ENCODE measurements at places on chromosomes 3 and 15.

GRCh38 chr3:71444028-71444860 lies 139.3 kb downstream of the FOXP1 start:
- DNase-seq = peak; percentile 93
- H3K4me1 ChIP-seq = peaks cover 100% of the 10 kb centered on the region
- H3K27me3 ChIP-seq = no peaks in the 10 kb centered on the region
- peak overlapping the region; percentile 67 for H3K27ac ChIP-seq

- no peak for DNase-seq
- no peak overlapping the region for H3K4me3 ChIP-seq
- no peaks in the 10 kb centered on the region for H3K36me3 ChIP-seq
- no peaks in the 10 kb centered on the region for H3K4me1 ChIP-seq
- no peaks in the 10 kb centered on the region for H3K27me3 ChIP-seq
These were observed 643.2 kb downstream of the SQOR start for GRCh38 chr15:46278062-46278461.

DNA sequence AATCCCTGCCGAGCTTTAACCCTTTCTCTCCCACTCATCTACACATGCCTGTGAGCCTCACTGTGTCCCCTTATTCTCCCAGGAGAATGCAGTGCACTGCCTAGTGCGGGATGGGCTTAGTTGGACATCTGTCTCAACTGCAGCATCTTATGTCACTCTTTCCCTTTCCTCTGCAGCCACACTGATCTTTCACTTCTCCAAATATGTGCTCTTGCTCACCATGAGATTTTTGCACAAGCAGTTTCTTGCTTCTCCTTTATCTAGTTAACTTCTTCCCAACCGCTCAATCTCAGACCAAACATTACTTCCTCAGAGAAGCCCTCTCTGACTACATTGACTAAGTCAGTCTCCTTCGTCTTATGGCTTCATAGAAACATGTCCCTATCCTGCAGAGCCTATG lies 292.3 kb downstream of the KBTBD8 start:
- no peak overlapping the region for H3K4me3 ChIP-seq
- no peaks in the 10 kb centered on the region for H3K4me1 ChIP-seq
- no peak overlapping the region for H3K27ac ChIP-seq
- H3K27me3 ChIP-seq = no peaks in the 10 kb centered on the region
- no peak for DNase-seq

- no peaks in the 10 kb centered on the region for H3K36me3 ChIP-seq
- no peak overlapping the region for H3K4me3 ChIP-seq
- H3K27ac ChIP-seq = no peak overlapping the region
- no peaks in the 10 kb centered on the region for H3K27me3 ChIP-seq
- no peak for DNase-seq
These were observed 58.8 kb downstream of the CEMIP start for GRCh38 chr15:80838012-80838411.

DNA sequence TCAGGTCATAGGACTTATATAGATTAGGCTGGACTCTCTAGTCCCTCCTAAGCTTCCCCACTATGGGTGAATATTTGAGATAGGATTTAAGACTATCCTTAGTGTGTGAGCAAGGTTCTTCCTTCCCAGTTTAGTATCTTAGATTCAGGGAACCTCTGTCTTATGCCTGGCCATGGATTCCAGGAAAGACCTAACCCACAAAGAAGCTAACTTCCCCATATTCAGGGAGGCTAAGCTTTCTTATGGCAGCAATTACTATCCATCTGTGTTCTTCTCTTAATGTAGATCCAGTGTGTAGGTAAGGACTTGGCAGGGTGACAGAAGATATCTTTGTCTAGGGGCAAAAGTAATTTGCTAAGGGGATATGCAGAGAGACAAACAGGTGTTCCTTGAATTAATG lies 25.5 kb upstream of the PIK3R4 start:
- no peak overlapping the region for H3K4me3 ChIP-seq
- no peak for DNase-seq
- no peaks in the 10 kb centered on the region for H3K4me1 ChIP-seq

DNA sequence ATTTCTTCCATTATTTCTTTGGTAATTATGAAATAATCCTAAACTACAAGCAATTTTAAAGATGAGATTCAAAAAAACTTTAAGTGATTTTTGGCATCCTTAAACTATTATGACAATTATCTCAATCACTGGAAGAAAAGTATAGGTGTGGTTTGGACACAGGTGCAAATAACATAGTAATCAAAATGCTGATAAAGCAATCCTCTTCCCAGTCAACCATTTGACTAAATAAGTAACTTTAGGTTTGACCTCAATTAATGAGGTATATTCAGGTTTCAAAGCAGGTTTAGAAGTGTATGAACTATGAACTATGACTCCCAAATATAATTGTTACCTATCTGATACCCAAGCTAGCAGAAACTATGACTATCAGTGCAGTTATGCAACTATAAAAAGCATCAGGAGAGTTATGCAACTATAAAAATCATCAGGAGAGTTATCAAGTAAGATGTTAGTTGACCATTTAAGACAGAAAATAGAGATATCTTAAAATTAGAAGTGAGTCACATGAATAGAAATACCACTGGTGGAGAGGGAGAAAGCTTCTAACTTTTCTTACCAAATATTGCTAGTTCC lies 8.9 kb upstream of the CNTN3 start:
- no peak overlapping the region for H3K4me3 ChIP-seq
- no peaks in the 10 kb centered on the region for H3K27me3 ChIP-seq
- H3K4me1 ChIP-seq = no peaks in the 10 kb centered on the region
- no peak overlapping the region for H3K27ac ChIP-seq
- no peak for DNase-seq

DNA sequence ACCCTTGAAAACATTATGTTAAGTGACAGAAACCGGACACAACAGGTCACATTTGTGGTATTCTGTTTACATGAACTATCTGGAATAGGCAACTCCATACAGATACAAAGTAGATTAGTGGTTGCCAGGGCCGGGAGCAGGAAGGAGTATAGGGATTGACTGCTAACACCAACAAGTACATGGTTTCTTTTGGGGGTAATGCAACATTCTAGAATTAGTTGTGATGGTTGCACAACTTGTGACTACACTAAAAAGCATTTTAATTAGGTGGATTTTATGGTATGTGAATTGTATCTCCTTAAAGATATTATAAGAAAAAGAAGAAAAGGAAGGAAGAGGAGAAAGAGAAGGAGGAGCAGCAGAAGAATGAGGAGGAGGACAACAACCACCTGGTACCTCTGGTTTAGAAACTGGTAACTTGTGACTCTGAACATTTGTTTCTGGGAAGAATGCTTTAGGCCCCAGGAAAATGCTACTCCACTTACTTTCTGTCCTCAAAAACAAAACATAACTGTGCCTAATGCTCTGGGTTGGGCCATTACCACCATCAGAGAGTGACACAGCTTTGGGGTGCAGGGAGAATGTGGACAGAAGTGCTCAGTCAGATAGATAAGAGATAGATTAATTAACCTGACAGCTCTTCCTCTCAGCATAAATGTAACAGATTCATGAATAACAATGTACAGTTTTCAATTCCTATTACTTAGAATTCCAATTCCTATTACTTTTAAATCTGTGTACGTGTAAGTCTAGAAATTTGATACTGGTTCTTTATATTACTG lies 20.3 kb downstream of the SETMAR start:
- no peaks in the 10 kb centered on the region for H3K36me3 ChIP-seq
- no peak for DNase-seq
- H3K4me1 ChIP-seq = no peaks in the 10 kb centered on the region
- no peaks in the 10 kb centered on the region for H3K27me3 ChIP-seq
- H3K27ac ChIP-seq = no peak overlapping the region

GRCh38 chr3:36895496-36896409 lies 49.1 kb downstream of the TRANK1 start:
- peak overlapping the region; percentile 9 for H3K27ac ChIP-seq
- DNase-seq = no peak
- H3K36me3 ChIP-seq = peaks cover 50% of the 10 kb centered on the region

- H3K27me3 ChIP-seq = no peaks in the 10 kb centered on the region
- DNase-seq = no peak
- H3K36me3 ChIP-seq = no peaks in the 10 kb centered on the region
- no peak overlapping the region for H3K27ac ChIP-seq
- no peak overlapping the region for H3K4me3 ChIP-seq
- peaks cover 26% of the 10 kb centered on the region for H3K4me1 ChIP-seq
These were observed 6.0 kb upstream of the HERC1 start for GRCh38 chr15:63839722-63840121.

- H3K27ac ChIP-seq = no peak overlapping the region
- H3K4me1 ChIP-seq = peaks cover 19% of the 10 kb centered on the region
- H3K4me3 ChIP-seq = no peak overlapping the region
- H3K36me3 ChIP-seq = peaks cover 32% of the 10 kb centered on the region
- no peak for DNase-seq
These were observed 18.8 kb downstream of the B4GALT4 start for GRCh38 chr3:119221779-119222320.

GRCh38 chr3:185540695-185541094 lies 11.7 kb downstream of the LIPH start:
- H3K36me3 ChIP-seq = no peaks in the 10 kb centered on the region
- no peak overlapping the region for H3K4me3 ChIP-seq
- peaks cover 7% of the 10 kb centered on the region for H3K4me1 ChIP-seq

DNA sequence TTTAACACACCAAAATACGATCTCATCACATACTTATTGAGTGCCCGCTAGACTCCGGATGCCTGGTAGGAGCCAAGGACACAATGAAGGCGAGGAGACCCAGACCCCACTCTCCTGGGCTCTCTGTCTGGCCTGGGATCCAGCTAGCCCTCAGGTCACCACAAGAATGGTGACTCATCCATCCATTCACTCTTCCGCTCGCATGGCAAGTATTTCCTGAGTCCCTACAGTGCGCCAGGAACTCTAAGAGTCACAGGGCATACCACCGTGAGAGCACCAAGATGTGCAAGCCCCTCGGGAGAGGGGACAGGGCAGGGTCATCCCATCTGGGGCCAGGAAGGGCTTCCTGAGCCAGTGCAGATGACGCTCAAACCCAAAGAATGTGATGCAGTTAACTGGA lies 101.6 kb upstream of the PRR20G start:
- H3K36me3 ChIP-seq = no peaks in the 10 kb centered on the region
- no peak overlapping the region for H3K27ac ChIP-seq
- H3K4me1 ChIP-seq = no peaks in the 10 kb centered on the region
- no peak for DNase-seq

- H3K36me3 ChIP-seq = no peaks in the 10 kb centered on the region
- H3K4me1 ChIP-seq = no peaks in the 10 kb centered on the region
- H3K27ac ChIP-seq = no peak overlapping the region
- DNase-seq = no peak
- no peak overlapping the region for H3K4me3 ChIP-seq
These were observed 6.1 kb upstream of the TMEM207 start for GRCh38 chr3:190455828-190456227.

DNA sequence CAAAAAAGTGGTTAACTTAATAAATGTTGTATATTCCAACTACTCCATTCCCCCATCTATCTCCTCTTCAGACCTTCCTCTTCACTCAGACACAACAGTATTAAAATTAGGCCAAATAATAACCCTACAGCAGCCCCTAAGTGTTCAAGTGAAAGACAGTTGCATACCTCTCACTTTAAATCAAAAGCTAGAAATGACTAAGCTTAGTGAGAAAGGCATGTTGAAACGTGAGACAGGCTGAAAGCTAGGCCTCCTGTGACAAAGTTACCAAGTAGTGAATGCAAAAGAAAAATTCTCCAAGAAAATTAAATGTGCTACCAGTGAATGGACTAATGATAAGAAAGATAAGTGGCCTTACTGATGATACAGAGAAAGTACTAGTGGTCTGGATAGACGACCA lies 71.7 kb downstream of the ANKRD28 start:
- no peaks in the 10 kb centered on the region for H3K4me1 ChIP-seq
- DNase-seq = no peak
- H3K36me3 ChIP-seq = peaks cover 16% of the 10 kb centered on the region
- no peaks in the 10 kb centered on the region for H3K27me3 ChIP-seq
- H3K4me3 ChIP-seq = no peak overlapping the region

DNA sequence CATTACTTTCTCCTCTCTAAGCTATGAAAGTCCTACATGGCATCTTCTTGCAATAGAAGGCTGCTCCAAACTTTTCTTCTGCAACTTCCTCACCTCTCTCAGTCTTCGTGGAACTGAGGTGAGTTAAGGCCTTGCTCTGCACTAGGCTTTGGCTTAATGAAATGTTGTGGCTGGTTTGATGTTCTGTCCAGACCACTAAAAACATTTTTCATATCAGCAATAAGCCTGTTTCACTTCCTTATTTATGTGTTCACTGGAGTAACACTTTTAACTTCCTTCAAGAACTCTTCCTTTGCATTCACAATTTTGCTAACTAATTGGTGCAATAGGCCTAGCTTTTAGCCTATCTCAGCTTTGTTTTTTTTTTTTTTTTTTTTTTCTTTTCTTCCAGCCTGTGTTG lies 335.3 kb upstream of the NECTIN3 start:
- H3K27ac ChIP-seq = no peak overlapping the region
- H3K36me3 ChIP-seq = no peaks in the 10 kb centered on the region
- no peak for DNase-seq
- H3K27me3 ChIP-seq = no peaks in the 10 kb centered on the region
- H3K4me1 ChIP-seq = no peaks in the 10 kb centered on the region

DNA sequence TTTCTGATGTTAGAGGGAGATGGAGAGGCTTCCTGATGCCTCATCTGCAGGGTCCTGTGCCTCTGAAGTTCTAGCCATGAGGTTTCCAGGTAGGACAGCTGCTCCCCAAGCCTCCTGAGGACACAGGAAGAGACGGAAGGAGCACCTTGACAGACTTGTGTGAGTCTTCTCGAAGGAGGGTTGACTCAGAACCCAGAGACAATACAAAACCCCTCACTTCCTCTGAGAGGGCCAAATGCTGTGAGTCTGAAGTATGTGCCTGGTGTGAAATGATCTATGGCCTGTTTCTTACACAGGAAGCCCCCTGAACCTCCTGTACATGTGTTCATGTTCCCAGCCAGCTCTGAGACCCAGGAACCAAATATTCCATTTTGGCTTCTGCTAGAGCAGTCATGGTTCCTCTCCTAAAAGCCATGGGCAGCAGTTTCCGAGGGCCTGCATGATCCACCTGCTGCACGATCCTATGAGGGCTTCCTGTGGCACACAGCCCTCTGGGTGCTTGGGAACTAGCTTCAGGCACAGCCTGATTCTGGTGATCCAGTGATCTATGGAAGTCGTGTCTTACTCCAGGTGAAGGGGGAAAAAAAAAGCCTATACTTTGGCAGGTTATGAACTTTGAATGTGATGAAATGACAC lies 62.2 kb downstream of the AAGAB start:
- DNase-seq = no peak
- H3K36me3 ChIP-seq = peaks cover 49% of the 10 kb centered on the region

GRCh38 chr3:70771426-70772147 lies 459.1 kb upstream of the MDFIC2 start:
- H3K36me3 ChIP-seq = no peaks in the 10 kb centered on the region
- no peak overlapping the region for H3K4me3 ChIP-seq
- DNase-seq = no peak
- H3K4me1 ChIP-seq = no peaks in the 10 kb centered on the region
- no peaks in the 10 kb centered on the region for H3K27me3 ChIP-seq

- H3K36me3 ChIP-seq = no peaks in the 10 kb centered on the region
- H3K27ac ChIP-seq = no peak overlapping the region
- no peak overlapping the region for H3K4me3 ChIP-seq
- no peaks in the 10 kb centered on the region for H3K27me3 ChIP-seq
These were observed 104.6 kb upstream of the HES1 start for GRCh38 chr3:194031349-194031748.

GRCh38 chr15:37695719-37696118 lies 238.7 kb upstream of the TMCO5A start:
- H3K4me1 ChIP-seq = no peaks in the 10 kb centered on the region
- H3K4me3 ChIP-seq = no peak overlapping the region
- no peak overlapping the region for H3K27ac ChIP-seq
- H3K36me3 ChIP-seq = no peaks in the 10 kb centered on the region

Data from CD4-positive, alpha-beta memory T cell (primary cell).